ENCODE measurements at places on chromosomes 11 and 22.

DNA sequence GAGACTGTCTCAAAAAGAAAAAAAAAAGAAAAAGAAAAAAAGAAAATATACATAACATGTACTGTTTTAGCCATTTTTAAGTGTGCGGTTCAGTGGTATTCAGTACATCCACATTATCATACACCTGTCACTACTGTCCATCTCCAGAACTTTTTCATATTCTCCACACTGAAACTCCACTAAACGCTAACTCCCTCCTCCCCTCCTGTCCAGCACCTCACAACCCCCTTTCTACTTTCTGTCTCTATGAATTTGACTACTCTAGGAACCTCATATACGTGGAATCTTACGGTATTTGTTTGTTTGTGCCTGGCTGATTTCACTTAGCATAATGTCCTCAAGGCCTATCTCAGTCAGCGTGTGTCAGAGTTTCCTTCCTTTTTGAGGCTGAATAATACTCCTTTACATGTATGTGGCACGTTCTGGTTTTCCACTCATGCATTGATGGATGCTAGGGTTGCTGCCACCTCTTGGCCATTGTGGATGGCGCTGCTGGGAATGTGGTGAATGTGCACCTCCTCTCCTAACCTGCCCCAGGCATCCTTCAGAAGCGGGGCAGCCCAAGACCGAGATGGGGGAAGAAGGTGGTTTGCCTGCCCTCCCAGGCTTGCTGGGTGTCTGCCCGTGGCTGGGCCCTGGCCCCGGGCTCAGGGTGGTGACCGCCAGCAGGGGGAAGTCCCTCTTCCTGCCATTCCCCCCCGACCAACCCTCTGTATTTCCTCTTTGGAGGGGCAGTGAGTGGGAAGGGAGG lies 60.5 kb downstream of the BCR start:
- DNase-seq: no peak

- DNase-seq: no peak
Observed at GRCh38 chr11:76579056-76579751, 91.3 kb downstream of the LRRC32 start.

GRCh38 chr11:19988598-19988997 lies 171.7 kb downstream of the DBX1 start:
- no peak for DNase-seq

- no peak for DNase-seq
Observed at GRCh38 chr11:8252388-8252787, 11.3 kb downstream of the LMO1 start.

DNA sequence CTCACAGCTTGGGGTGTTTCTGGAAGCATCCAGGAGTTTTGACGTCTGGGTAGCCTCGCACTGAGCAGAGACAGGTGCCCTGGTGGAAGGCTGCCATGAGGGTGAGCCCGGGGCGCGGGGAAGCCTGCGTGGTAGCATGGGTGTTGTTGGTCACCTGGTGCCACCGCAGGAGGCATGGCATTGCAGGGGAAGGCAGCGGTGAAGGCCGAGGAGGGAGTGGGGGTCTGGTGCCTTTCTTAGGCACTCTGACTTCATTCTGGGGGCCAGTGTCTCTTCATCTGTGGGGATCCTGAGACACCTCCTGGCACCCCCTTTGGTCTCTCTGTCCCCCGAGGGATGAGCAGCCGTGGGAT lies 271.2 kb downstream of the TBC1D22A start:
- no peak for DNase-seq

GRCh38 chr22:39090426-39091064 lies 6.5 kb upstream of the APOBEC3H start:
- peak; percentile 20 for DNase-seq

DNA sequence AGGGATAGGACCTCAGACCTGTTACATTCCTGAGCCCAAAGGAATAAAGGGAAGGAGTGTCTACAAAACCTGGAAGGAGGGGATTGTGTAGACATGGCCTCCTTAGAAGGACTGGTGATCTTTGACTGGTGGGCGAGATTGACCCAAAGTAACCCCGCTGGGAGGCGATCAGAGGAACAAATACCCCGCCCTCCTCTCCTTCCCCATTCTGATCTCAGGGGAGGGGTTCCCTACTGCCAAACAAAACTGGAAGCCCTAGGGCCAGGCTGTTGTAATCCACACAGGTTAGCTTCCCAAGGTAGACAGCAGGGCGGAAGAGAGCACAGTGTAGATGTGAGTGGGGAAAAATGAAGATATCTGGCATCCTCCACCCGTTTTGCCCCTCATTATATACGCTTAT lies 24.7 kb downstream of the NCF4 start:
- no peak for DNase-seq

GRCh38 chr11:32597921-32598320 lies 14.3 kb downstream of the EIF3M start:
- no peak for DNase-seq

GRCh38 chr11:64224151-64224890 lies 1.7 kb downstream of the TRPT1 start:
- no peak for DNase-seq

DNA sequence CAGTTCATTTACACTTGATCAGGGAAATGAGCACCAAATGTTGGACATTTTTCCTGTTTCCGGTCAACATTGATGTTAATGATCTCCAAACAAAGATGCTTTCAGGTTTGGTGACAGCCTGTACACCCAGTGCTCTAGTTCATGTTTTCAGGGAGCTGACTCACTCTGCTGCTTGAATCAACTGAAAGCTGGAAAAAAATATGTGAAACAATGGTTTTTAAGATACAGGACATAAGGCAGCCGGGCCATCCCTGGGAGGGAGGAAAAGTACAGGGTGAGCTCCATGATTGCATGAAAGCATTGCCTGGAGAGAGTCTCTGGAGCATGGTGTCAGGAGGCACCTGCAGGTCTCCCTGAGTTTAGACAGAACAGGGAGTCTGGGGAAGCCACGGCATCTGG lies 259.6 kb downstream of the TBC1D22A start:
- DNase-seq: no peak

GRCh38 chr11:13091373-13091772 lies 82.3 kb downstream of the RASSF10 start:
- DNase-seq: no peak

All from activated naive CD4-positive, alpha-beta T cell (primary cell).